Stimulated activated CD4-positive, alpha-beta T cell treated with anti-CD3 and anti-CD28 coated beads, Interleukin-1b, Interleukin-23, amount 100 ng/mL, for 48 hours (primary cell): ENCODE measurements at places on chromosomes 3 and 15.

GRCh38 chr3:72932416-72932815 is 44.6 kb downstream of the GXYLT2 start:
- no peak for DNase-seq

GRCh38 chr3:141371882-141372281 is 3.6 kb downstream of the ZBTB38 start:
- DNase-seq = no peak

GRCh38 chr15:98177966-98178592 is 217.6 kb downstream of the ARRDC4 start:
- peak; percentile 15 for DNase-seq

GRCh38 chr3:140752499-140752898 is 74.6 kb downstream of the TRIM42 start:
- DNase-seq = no peak

DNA sequence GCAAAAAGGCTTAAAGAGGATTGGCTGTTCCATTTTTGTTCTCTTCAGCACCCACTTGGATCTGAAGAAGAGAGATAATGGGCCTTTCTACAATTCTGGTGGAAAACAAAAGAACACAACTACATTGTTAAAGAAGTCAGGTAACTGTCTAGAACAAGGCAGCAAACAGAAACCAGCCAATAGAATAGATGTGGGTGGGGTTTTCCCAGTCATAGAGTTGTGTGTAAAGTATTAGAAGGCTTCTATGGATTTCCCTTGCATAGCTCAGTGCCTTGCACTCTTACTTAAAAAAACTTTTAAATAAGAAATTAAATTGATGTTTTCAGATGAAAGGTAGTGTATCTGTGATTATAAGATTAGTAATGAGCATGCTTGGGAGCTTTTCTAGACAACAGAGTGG is 462.7 kb upstream of the ATP11B start:
- no peak for DNase-seq

GRCh38 chr3:52220380-52221026 is 4.9 kb downstream of the TLR9 start:
- DNase-seq = peak; percentile 88

GRCh38 chr3:27623085-27623753 is 98.9 kb downstream of the EOMES start:
- DNase-seq = no peak

GRCh38 chr3:12966847-12967605 is 106.2 kb downstream of the IQSEC1 start:
- DNase-seq = no peak

- no peak for DNase-seq
Observed at GRCh38 chr3:191882289-191882688, 421.3 kb downstream of the PYDC2 start.

DNA sequence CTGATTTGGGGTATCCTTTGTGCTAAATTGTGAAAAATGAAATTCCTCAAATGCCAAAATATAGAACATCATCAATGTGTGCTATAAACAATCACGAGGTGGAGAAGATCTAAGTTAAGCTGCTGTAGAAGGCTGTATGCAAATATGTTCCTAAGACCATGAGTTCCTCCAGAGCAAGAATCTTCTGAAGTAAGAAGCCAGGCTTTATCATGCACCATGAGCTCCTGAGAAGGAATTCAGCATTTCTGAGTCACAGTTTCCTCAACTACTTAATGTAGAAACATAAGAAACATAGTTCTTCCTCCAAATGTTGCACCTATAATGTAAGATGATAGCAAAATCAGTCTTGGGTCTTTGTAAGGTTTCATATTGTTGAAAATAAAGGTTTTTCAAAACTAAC is 241.7 kb upstream of the MDFIC2 start:
- no peak for DNase-seq

GRCh38 chr15:65530318-65531111 is at the start of gene HACD3:
Gene HACD3 (plus strand): TSS chr15:65530463. CDS start chr15:65530632, 169 bp downstream.
- DNase-seq = peak; percentile 88

DNA sequence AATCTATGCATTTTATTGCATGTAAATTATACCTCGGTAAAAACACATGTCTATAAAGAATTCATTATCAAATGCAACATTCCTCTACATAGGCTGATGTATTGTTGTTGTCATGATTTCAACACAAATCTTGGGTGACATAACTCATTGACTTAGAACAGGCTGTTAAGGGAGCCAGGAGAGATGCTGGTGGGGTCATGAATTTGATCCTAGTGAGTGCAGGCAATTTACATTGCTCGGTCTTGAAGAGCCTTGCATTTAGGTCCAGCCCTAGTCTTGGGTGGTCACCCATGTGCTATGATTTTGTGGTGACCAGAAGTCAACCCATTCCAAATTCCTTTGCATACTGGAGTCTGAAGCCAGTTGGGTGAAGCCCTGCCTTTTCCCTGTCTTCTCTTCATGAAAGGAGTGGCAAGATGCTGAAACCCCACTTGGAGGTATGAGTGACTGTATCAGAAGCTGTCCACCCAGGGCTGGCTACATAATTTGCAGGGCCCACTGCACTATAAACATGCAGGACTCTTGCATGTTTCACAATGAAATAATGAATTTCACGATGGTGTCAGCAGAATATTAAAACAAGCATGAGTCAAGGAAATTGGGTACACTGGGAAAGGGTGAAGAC is 59.2 kb downstream of the RPLP1 start:
- DNase-seq = no peak

DNA sequence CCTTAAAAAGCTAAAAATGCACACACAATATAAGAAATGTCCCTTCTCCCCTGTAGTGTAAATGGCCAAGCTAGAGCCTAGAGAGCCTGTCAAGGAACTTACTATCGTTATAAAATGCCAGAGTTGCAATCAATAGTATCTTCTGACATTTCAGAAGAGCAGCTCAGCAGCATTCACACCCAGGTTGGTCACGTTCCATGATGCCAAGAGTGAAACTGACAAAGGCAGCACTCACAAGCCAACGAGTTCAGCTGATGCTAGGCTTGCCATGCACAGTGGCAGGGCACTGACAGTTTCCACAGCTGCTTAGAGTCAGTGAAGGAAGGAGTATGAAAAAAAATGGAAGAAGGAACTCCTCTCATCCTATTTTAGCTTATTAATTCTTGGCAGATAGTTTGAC is 331.4 kb upstream of the CCDC54 start:
- DNase-seq = no peak

DNA sequence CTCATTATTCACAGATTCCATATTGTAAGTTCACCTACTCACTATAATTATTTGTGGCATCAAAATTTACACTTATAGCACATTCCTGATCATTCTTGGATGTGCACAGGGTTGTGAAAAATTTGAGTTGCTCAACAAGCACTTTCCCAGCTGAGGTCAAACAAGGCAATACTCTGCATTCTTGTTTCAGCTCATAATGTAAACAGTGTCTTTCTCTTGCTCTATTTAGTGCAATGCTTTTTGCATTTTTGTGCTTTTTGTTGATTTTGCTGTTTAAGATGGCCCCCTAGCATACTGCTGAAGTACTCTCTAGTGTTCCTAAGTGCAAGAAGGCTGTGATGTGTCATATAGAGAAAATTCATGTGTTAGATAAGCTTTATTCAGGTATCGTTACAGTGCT is 66.7 kb upstream of the TNIK start:
- no peak for DNase-seq

GRCh38 chr15:64975390-64975789 is 14.3 kb downstream of the SPG21 start:
- no peak for DNase-seq

GRCh38 chr3:130950124-130950523 is 56.2 kb downstream of the ATP2C1 start:
- DNase-seq = no peak

GRCh38 chr15:45114076-45114750 is at the start of the genes DUOX2 and DUOXA2:
Gene DUOX2 (minus strand): TSS chr15:45114172. CDS start chr15:45113411, 761 bp downstream.
Gene DUOXA2 (plus strand): TSS chr15:45114326. CDS start chr15:45114606, 280 bp downstream.
- DNase-seq = no peak

DNA sequence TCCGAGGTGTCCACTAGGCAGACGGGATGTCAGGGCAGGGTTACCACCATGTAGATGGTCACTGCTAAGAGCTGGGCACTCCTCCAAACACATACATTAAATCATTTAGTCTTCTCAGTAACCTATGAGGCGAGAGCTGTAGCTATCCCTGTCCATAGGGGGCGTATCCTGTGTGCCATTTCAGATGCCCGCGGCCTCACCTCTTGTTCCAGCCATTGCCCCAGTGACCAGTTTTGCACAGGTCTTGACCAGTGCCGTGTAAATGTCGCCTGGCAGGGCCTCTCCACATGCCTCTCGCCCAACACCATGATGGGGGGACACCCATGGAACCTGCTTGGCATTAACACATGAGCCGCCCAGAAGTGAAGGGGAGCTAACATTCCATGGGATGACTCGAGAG is 20.8 kb upstream of the SRP14 start:
- DNase-seq = no peak

- no peak for DNase-seq
Observed at GRCh38 chr3:132456136-132456535, 38.8 kb downstream of the DNAJC13 start.

GRCh38 chr3:25246913-25247312 is 181.2 kb upstream of the RARB start:
- DNase-seq = no peak

DNA sequence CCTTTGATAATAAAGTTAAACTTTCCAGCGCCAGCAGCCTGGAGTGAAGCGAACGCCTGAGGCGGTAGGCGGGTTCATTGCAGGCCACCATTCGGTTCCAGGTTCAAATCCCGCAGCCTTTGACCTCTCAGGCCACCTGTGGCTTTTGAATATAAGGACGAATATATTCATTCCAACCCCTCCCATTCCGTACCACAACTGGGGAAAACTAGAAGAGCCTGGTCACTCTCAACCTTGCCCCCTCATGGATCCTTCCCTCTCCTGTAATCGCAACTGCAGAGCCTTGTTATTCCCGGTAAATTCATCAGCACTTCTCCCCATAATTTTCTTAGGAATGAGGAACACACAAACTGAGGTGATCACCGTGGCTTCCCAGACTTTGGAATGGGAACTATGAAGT is 35.2 kb downstream of the ZIC4 start:
- DNase-seq = no peak

GRCh38 chr15:66027268-66027805 is 158.0 kb downstream of the RAB11A start:
- DNase-seq = no peak

- DNase-seq = no peak
Observed at GRCh38 chr3:46163556-46164041, 44.5 kb downstream of the CCR1 start.

- DNase-seq = no peak
Observed at GRCh38 chr3:50455161-50456018, 48.0 kb downstream of the CACNA2D2 start.

DNA sequence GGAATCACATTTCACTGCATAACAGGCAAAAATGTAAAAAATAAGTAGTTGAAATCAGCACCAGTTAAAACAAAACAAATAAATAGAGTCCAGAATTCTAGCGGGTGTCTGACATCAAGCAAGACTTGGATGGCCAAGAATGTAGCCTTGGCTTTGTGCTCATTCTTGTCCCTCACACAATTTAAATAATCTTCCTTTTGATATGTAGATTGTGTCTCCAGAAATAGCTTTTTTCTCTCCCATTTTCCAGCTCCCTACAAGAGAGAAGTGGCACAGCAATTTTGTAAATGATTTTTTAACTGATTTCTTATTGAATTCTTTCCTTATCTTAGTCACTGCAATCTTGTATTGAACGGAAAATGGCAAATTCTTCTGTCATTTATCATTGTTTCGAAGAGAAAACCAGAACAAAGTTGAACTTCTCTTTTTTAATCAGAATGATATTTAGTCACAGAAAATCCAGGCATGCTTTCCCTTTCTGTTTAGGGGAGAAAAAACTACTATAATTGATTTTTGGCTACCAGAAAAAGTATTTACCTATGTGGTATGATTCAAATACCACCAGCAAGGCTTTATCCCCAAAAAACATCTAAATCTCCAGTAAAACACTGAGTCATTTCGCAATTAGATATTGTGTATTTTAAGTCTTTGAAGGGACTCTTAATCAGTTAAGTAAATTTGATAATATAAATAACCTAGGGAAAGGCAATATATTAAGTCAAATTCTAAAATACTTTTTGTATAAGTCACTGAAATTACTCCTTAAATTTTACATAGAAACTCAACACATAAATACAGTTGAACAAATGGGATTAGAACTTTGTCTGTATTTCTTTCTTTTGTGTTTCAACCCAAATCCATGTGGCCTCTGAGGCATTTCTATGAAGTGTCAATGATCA is 481.7 kb downstream of the GBE1 start:
- DNase-seq = no peak

DNA sequence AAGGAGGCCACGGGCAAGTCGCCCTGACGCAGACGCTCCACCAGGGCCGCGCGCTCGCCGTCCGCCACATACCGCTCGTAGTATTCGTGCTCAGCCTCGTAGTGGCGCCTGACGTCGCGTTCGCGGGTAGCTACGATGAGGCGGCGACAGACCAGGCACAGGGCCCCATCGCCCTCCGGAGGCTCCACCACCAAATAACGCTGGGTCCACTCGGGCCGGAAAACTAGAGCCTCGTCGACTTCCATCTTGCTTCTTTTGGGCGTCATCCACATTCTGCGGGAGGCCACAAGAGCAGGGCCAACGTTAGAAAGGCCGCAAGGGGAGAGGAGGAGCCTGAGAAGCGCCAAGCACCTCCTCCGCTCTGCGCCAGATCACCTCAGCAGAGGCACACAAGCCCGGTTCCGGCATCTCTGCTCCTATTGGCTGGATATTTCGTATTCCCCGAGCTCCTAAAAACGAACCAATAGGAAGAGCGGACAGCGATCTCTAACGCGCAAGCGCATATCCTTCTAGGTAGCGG is at the start of gene EPM2AIP1:
TSS of gene EPM2AIP1 (minus strand) at position 326 of the 520 bp plus-strand sequence. CDS start at position 272, 54 bp downstream.
- DNase-seq = no peak

GRCh38 chr3:175457301-175457700 is 598.2 kb downstream of the NAALADL2 start:
- no peak for DNase-seq

DNA sequence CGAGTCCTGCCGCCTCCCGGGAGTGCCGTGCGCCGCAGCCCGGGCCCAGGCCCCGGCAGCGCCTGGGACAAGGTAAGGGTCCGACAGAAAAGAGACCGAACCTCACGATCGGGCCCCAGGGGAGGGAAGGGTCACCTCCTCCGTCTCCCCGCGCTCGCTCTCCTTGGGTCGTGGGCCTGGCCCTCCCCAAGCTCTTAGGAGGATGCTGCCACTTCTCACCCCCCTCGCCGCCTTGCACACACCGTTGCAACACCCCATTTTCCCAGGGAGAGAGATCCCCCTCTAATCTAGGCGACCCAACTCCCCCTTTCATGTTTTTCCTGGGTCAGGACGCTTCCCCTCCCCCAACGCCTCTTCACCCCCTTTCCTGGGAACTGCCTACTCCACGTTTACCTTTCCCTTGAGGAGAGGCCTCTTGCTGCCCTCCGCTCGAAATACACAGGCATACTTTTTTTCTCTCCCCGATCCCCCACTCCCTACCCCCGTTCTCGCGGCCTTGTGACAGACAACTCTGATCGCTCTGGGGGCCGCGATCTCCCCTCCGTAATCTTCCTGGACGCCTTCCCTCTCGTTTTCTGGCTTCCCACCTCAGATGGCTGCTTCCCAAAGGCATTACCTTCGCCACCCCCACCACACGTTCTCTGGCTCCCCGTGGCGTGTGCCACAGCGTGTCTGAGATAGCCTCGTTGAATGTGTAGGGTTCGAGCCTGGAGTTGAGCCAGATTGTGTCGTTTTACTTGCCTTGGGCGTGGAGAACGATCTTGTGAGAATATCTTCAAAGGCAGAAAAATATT is 688 bp downstream of the SETD5 start:
- peak; percentile 21 for DNase-seq
